Ovary (tissue), 10 donors: ENCODE measurements at places on chromosomes 4 and X. TPM values are rescaled to one million over a fixed set of nuclear protein-coding genes. Genes with fewer than 3 reads are reported as not detected.

DNA sequence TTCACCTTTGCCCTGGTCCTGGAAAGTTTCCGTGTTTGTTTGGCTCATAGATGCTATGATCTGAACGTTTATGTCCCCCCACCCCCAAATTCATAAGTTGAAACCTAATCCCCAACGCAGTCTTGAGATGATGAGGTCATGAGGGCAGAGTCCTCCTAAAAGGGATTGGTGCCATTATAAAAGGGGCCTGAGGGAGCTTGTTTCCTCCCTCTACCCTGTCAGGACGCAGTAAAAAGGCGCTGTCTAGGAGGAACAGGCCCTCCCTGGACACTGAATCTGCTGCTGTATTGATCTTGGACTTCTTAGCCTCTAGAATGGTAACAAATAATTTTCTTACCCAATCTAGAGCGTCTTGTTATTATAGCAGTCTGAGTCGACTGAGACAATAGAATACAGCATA is 2190.6 kb upstream of the TENM3 start:
- no peaks in the 10 kb centered on the region for H3K36me3 ChIP-seq
- H3K4me1 ChIP-seq: no peaks in the 10 kb centered on the region
- DNase-seq: no peak
- H3K4me3 ChIP-seq: no peak overlapping the region
- H3K27me3 ChIP-seq: no peaks in the 10 kb centered on the region

DNA sequence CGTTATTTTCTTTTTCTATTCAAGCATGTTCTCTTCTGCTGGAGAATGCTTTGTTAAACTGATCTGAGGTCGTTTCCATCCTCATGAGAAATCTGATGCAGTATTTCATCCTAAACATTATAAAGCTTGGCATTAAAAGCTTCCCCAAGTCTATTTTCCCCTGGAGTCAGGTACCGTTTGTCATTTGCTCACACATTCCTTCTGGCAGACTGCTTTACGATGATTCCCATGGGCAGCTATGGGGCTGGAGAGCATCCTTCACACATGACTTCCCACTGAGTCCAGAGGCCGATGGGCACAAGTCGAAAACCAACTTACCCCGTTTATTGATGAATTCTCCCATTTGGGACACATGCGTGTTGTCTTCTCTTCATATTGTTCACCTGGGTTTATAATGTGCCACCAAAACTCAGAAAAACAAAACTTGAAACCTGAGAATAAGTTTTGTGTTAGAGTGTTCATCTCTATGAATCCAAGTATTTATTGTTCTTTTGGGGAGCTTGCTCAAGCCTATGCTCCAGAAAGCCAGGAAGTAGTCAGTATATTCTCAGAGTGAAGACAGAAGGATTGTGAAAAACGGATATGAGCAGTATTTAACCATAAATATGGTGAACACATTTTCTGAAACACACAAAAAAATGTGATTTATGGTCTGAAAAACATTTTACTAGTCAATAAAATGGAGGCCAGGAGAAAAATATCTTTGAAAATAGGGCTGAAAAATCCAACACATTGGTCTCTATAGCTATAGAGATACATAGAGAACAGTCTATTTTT is 298.8 kb upstream of the NOCT start:
- no peaks in the 10 kb centered on the region for H3K27me3 ChIP-seq
- no peaks in the 10 kb centered on the region for H3K4me1 ChIP-seq
- no peak overlapping the region for H3K27ac ChIP-seq
- H3K4me3 ChIP-seq: no peak overlapping the region
- DNase-seq: no peak
- H3K36me3 ChIP-seq: no peaks in the 10 kb centered on the region

DNA sequence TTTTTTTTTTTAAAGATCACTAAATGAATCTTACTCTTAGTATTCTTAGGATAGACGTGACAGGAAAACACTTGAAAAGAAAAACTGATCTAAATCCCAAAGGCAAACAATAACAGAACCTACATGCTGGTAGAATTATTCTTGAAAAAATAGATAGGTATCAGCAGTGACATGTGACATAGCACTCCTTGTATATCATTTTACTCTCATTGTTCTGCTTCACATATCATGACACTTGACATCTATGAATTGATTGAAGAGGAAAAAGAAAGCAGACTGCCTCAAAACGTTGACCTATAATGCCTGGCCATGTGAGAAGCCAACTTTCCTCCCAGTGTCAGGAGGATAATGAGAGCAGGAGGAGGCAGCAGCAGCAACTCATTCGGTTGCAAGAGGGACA is 555.2 kb downstream of the GABRG1 start:
- no peak for DNase-seq
- no peaks in the 10 kb centered on the region for H3K27me3 ChIP-seq
- H3K4me3 ChIP-seq: no peak overlapping the region
- no peaks in the 10 kb centered on the region for H3K4me1 ChIP-seq

- H3K4me3 ChIP-seq: no peak overlapping the region
- H3K27ac ChIP-seq: no peak overlapping the region
- no peaks in the 10 kb centered on the region for H3K4me1 ChIP-seq
- DNase-seq: no peak
These were observed 671.8 kb downstream of the CCSER1 start for GRCh38 chr4:90798948-90799347.

GRCh38 chrX:128335671-128336070 is 283.5 kb upstream of the ACTRT1 start:
- H3K27me3 ChIP-seq: no peaks in the 10 kb centered on the region
- no peaks in the 10 kb centered on the region for H3K4me1 ChIP-seq

GRCh38 chrX:111006116-111006515 is 89.9 kb upstream of the PAK3 start:
- H3K4me1 ChIP-seq: no peaks in the 10 kb centered on the region
- H3K4me3 ChIP-seq: no peak overlapping the region
- no peaks in the 10 kb centered on the region for H3K27me3 ChIP-seq
- DNase-seq: no peak

GRCh38 chr4:177155454-177155853 is 154.2 kb upstream of the NEIL3 start:
- H3K36me3 ChIP-seq: no peaks in the 10 kb centered on the region
- no peak overlapping the region for H3K4me3 ChIP-seq
- H3K4me1 ChIP-seq: no peaks in the 10 kb centered on the region
- no peak overlapping the region for H3K27ac ChIP-seq

- no peak for DNase-seq
- H3K36me3 ChIP-seq: no peaks in the 10 kb centered on the region
- H3K4me1 ChIP-seq: peaks cover 9% of the 10 kb centered on the region
- no peaks in the 10 kb centered on the region for H3K27me3 ChIP-seq
- no peak overlapping the region for H3K4me3 ChIP-seq
These were observed 197.7 kb downstream of the SPATA18 start for GRCh38 chr4:52248820-52249219.

GRCh38 chr4:24991015-24991414 is 39.7 kb downstream of the LGI2 start:
- no peaks in the 10 kb centered on the region for H3K27me3 ChIP-seq
- H3K4me1 ChIP-seq: no peaks in the 10 kb centered on the region
- H3K36me3 ChIP-seq: no peaks in the 10 kb centered on the region
- no peak overlapping the region for H3K27ac ChIP-seq
- DNase-seq: no peak

DNA sequence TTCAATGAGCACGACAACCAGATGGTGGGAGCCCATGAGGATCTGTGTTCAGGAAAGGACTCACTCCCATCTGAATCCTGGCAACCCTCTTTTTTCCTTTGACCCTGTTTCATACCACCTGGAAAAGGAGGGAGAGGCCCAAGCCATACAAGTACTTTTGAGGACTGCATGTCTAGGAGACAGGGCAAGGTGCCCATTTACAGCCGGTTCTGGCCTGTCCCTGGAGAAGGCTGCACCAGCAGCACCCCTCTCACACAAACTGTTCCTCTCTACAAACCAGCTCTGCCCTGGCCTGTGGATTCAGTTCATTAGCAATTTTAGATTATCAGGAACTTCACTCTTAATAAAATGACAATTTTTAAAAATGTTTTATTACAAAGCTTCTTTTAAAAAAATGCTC is 57.5 kb downstream of the HADH start:
- no peak overlapping the region for H3K27ac ChIP-seq
- no peak overlapping the region for H3K4me3 ChIP-seq
- H3K4me1 ChIP-seq: peaks cover 3% of the 10 kb centered on the region
- H3K36me3 ChIP-seq: no peaks in the 10 kb centered on the region
- no peak for DNase-seq

The GRID2 gene
- 1.9 TPM for total RNA-seq

The EDNRA gene
- 28.4 TPM for total RNA-seq

The ASB9 gene
- total RNA-seq: 0.97 TPM

The TMPRSS11A gene
- total RNA-seq: not detected

The GRK4 gene
- total RNA-seq: 13.8 TPM
